ENCODE measurements at places on chromosomes 2 and 18.

DNA sequence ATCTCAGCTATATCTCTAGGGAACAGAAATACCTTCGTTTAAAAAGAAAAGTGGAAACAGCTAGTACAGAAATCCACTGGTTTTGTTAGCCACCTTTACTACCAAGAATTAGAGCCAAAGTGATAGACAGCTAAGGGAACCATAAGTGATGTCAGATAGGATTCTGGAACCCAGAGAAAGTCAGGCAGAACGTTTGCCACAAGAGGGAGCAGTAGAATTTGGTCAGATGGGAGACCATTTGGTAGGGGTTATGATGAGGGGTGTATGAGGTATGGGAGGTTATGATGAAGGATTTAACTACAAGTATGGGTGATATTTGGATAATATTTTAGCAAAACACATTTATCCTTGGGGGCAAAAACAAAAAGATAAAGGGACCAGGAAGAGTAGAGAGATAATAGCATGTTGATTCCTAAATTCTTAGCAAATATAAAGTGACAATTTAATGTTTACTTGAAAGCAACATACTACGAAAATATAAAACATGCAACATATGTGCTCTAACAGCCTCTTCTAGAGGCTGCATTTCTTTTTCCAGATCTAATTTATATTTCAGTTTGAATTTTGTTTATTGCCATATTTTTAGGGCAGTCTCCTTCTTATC is 3.3 kb downstream of the SLC8A1 start:
- no peak for DNase-seq

DNA sequence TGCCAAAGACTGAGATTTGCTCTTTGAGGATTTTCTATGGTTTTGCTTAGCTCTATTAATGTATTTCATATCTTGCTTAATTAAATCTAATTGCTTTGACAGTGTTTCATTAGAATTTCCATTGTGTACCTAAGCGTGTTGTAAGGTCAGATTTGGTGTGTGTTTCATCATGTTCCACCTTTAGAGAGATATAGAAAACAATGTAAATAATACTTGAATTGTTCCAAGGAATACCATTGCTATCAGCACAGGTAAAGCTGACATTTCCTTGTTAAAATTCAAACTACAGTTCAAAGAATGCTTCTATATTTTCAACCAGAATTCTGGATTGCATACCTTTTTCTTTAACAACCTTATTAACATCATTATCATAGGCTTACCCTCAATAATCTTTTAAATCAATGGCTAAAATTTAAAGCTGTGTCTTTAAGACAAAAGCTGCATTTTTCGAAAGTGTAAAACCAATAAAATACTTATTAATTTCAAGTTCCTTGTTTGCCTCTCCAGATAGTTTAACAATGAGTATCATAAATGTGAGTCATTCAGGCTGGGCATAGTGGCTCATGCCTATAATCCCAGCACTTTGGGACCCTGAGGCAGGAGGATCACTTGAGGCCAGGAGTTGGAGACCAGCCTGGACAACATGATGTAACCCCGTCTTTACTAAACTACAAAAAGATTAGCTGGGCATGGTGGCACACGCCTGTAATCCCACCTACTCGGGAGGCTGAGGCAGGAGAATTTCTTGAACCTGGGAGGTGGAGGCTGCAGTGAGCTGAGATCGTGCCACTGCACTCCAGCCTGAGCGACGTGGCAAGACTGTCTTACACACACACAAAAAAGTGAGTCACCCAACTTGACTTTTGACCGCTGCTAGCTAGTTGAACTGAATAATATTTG is 188.0 kb upstream of the PKDCC start:
- DNase-seq = peak; percentile 50

GRCh38 chr2:45843136-45843535 is 191.7 kb downstream of the PRKCE start:
- DNase-seq = no peak

DNA sequence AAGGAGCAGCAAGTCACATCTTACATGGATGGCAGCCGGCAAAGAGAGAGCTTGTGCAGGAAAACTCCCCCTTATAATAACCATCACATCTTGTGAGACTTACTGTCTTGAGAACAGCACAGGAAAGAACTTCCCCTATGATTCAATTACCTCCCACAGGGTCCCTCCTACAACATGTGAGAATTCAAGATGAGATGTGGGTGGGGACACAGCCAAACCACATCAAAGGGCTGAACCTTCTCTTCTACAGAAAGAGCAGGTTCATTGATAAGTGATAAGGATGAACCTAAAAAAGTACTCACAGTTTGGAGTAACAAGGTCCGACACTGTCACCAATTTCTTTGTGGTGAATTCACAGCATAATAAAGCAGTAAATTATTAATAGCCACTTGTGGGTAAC is 422.2 kb upstream of the FSIP2 start:
- no peak for DNase-seq

- DNase-seq = peak; percentile 47
These were observed 37.6 kb downstream of the LRP2 start for GRCh38 chr2:169324581-169325260.

- no peak for DNase-seq
These were observed 20.5 kb upstream of the C1D start for GRCh38 chr2:68083346-68083745.
